Activated naive CD4-positive, alpha-beta T cell treated with anti-CD3 and anti-CD28 coated beads, Interleukin-2, amount 50 U/mL, for 16 hours (primary cell): ENCODE measurements at places on chromosomes 6 and 20.

GRCh38 chr6:10640412-10640811, 54.0 kb downstream of the C6orf52 start:
- DNase-seq, result no peak

DNA sequence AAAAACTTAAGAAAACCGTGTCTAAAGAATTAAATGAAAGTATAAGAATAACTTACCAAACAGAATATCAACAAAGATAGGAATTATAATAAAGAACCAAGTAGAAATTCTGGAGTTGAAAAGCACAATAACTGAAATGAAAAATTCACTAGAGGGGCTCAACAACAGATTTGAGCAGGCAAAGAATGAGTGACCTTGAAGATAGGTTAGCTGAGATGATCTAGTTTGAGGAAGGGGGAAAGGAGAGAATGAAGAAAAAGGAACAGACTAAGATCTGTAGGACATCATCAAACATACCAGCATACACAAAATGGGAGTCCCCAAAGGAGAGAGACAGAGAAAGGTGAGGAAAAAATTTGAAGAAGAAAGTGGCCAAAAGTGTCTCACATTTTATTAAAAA, 37.7 kb upstream of the TULP1 start:
- no peak for DNase-seq

DNA sequence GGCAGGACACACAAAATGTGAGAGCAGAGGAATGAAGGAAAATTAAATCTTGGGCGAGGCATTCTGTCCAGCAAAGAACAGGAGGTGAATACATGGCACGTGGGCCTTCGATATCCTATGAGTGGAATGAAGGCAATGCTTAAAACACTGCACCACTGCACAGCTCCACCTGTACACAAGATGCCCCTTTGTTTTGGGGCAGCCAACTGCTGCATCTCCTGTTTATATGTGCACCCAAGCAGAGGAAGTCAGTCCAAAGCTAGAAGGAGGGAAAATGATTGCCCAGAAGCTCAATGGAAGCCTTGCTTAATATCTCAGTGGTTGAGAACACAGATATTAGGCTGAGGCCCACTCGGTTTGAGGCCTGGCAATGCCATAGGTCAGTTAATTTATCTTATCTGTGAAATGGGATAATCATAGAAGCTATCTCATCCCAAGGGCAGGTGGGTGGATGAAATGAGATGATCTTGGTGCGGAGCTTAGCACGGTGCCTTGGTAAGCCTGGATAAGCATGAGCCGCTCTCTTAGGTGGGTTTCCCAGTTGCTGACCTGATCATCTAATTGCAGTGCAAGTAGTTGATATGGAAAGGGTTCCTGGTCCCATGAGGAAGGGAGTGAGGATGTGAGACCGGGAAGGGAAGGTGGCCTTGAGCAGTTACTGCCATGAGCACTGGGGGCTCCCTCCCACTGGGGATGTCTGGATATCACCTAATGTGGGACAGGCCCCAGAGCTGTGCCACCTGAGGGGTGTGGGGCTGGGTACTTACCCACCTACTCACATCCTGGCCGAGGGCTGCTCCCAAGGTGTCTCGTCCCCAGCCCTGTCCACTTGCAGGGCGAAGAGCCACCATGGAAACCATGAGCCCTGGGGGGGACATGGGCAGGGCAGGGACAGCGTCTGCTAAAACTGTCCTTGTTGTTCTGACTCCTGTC, 9.9 kb downstream of the BANF2 start:
- DNase-seq, result no peak

DNA sequence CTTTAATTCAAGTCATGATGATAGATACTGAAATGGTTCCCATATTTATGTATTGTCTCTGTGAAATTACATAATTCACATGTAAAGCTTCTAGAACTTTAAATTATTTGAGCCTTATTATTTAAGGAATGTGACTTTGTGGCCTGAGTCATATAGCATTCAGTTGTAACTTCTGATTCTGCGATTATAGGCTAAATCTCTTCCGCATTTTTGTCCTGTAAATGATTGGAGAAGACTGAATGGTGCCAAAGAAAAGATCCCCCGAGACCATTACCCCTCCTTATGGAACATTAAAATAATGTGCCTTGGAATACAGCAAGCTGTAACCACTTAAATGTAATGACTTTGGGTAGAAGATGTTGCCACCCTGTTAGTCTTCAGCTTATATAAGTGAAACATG, 63.3 kb upstream of the MAP7 start:
- no peak for DNase-seq

- DNase-seq, result no peak
Observed at GRCh38 chr20:23881371-23881770, 1.8 kb upstream of the CST5 start.

GRCh38 chr6:131761060-131761761, 46.6 kb upstream of the ENPP1 start:
- no peak for DNase-seq

DNA sequence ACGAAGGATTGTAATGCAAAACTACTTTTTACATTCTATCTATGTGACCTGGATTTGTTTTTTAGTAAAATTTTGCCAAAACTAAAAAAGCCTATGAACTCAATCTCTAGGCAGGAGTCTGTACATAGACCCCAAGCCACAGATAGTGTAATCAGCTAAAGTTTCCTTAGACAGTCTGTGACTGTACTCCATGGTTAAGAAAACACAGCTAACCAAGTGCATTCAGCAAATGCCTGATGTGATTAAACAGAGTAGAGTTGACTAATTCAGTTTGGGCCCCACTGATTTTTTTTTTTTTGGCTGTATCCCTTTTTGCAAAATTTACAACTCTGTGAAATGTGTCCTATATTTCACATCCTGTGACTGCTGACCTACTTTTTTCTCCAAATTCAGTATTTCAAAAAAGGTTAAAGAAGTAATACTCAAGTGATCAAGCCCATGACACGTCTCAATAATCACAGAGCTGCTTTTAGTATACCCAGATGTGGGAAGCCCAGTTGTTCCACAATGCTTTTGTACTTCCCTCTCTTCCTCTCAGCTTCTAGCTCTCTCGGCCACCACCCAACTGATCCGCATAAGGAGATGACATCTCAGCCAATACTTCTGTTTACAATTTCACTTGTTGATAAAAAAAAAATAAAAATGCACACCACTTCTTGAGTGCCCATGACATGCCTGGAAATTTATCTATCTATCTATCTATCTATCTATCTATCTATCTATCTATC, 108.8 kb upstream of the TBX18 start:
- no peak for DNase-seq

DNA sequence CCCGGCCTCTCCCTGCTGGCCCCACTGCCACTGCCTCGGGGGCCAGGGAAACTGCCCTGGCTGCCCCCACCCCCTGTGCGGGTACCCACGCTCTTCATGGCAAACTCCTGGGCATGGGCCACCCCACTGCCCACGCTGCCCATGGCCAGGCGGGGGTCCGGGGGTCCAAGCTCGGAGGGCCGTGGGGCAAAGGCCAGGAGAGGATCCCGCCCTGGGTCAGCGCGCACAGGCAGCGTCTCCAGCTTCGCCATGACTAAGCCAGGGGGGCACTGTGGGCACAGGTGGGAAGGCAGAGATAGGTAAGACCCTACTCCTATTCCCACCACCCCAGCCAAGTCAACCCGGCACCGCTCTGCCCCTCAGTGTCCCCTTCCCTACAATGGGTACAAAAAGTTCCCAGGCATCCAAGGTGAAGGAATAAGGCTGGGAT, 6.4 kb downstream of the LZTS3 start:
- DNase-seq, result no peak

DNA sequence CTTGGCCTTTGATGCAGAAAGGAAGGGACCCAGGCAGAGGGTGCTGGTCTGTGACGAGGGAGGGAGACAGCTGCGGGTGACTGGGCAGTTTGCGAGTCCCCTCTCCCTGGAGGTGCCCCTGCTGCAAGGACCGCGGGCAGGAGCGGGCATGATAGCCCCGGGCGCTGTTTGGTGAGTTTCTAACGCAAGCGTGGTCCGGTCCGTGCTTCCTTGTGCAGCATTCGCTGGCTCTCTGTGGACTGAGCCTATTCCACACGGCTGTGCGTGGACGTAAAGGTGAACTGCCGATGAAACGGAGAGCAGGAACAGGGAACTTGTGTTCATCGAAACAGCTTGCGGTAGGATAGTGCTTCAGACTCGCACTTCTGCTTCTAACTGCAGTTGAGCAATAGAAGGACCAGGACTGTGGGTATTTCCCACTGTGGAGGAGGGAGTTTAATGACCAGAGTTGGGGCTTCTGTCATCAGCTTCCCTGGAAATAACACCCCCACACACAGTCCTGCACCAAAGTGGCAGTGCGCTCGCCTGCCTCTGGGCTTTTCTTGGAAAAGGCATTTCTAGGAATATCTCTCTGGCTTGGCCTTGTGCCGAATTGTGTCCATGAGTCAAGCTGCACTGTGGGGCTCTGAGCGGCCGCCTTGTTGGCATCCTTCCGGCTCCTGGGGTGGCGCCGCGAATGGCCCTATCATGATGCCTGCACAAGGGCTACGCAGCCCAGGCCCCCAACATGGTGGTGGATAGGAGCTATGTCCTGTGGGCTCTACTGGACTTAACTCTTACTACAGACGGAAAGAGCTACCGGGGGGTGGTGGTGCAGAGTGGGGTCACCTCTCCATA, 48.9 kb downstream of the DUSP22 start:
- no peak for DNase-seq

- no peak for DNase-seq
Observed at GRCh38 chr20:34998331-34998950, 42.8 kb downstream of the MYH7B start.

- no peak for DNase-seq
Observed at GRCh38 chr6:108555399-108556052, 5.2 kb upstream of the FOXO3 start.

DNA sequence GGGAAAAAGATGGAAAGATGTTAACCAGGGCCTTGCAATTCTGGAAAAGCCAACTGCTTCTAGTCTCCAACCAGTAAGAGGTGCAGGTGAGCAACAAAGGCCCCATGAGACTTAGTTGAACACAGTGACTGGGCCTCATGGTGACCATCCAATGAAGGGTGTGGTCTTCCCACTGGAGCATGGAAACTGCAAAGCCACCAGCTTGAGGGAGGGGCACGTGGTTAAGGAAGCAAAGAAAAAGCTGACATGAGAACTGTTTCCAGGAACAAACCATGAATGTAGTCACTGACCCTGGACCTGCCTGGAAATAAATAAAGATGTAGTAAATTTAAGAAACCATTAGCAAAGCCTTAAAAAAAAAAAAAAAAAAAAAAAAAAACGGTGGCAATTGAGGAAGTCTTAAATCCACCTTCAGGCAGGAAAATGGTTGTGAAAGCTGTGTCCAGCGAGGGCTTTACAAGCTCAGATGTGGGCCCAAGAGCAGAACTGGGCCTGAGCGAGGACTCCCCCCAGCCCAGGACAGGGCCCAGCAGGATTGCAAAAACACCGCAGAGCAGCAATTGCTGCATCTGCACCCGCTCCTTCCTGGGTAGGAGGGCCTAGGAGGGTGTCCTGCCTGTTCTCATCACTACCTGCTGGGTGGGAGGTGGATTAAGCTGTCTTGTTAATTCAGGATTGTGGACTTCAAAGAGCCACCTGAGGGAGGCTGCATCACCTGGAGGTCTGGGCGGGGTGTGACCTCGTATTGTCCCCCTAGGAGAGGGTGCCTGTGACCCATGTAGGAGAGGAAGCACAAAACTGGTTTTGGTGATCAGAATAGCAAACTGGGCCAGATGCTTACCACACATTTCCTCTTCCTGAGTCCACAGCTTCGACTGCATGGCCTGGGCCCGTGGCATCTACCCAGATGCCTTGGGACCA, 10.3 kb downstream of the GFRA4 start:
- DNase-seq, result no peak

DNA sequence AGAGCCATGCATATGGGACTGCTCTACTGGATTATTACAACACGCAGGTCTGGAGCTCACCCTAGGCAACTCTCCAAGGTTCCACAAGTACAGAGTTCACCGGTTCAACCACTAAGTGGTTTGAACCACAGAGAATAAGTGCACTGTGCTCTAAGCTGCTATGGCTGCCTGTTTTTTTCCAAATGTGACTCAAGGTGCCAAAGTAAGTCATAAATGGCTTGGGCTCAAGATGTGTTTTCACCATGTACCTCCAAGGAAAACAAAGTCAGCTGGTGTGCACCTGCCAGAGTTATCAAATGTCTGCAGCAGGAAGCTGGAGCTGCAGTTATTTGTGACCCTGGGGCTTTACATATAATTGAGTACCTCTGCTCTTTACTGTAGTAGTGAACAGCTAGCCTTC, 76.7 kb downstream of the PREP start:
- no peak for DNase-seq

DNA sequence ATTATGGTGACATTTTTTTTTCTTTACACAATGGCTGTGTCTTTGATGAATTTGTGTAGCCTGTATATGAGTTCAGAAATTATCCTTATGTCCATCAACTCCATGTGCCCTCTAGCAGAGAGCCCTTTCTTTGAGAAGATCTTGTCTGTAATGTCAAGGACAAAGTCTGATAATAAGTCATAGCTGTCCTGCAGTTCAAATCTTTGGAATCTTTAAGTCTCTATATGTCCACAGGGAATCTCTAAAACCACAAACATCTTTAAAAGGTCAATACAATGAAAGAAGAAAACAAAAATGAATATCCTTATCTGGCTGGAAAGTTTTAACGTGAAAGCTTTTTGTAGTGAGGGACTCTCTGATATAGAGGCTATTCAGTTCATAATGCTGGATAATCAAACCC, 16.9 kb upstream of the TMEM14A start:
- no peak for DNase-seq

- DNase-seq, result no peak
Observed at GRCh38 chr6:91653895-91654294, 1067.0 kb upstream of the MAP3K7 start.

- DNase-seq, result no peak
Observed at GRCh38 chr20:46605181-46605580, 46.1 kb downstream of the SLC13A3 start.

GRCh38 chr6:158969148-158969547, 30.9 kb downstream of the RSPH3 start:
- no peak for DNase-seq

DNA sequence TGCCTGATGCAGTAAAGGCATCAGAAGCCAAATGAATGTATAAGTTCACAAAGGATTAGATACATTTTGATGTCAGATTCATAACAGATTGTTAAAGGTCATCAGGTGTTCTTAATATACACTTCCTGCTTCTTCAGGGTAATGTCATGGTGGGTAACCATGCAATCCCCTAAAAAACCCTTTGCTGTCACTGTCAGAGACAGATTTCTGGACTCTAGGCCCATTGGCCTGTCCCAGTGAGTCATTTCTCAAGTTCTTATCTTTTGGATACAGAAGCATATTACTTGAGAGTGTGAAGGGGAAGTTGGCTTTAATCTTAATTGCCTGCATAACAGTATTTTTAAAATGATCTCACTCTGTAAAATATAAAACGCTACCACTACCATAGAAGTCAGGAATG, 895.6 kb upstream of the MAP3K7 start:
- DNase-seq, result no peak

DNA sequence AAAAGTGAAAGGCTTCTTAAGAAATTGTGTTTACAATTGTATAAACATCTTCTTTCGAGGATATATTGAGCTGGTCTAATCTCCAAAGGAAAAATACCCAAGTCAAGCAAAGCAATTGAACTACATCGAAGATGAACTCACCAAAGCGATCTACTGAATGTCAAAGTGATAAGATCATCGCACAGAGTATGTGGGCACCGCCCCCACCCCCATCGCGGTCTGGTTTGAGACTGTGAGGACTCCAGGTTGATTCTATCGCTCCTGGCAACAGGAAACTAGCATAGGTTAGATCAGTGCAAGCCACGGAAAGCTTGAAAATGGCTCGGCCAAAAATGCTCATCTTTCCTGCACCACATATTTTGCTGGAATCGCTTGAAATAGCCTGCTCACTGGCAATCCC, 133.2 kb upstream of the RPS6KA2 start:
- peak; percentile 55 for DNase-seq

- DNase-seq, result no peak
Observed at GRCh38 chr6:159525445-159526025, 167.5 kb downstream of the SOD2 start.

- no peak for DNase-seq
Observed at GRCh38 chr20:46835418-46835817, 59.2 kb upstream of the EYA2 start.
